ENCODE measurements at places on chromosomes 13 and 19.
A peak's percentile ranks its signal among the peaks of the same experiment; 100 is the strongest.

DNA sequence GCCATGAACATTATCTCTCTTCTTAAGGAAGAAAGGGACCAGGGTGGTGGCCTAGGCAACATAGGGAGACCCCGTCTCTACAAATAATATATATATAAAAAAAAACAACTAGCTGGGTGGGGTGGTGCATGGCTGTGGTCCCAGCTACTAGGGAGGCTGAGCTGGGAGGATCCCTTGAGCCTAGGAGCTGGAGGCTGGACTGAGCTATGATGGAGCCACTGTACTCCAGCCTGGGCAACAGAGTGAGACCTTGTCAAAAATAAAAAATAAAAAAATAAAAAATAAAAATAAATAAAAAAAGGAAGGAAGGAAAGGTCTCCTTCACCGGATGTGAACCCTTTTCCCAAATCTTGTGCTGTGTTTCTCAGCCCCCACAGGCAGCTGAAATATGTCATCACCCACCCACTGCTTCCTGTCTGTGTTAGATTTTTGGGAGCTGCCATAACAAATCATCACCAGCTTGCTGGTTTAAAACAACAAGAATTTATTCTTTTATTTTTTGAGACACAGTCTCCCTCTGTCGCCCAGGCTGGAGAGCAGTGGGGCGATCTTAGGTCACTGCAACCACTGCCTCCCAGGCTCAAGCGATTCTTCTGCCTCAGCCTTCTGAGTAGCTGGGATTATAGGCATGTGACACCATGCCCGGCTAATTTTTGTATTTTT, 9.5 kb upstream of the TSPAN16 start:
- peak; percentile 74 for DNase-seq

GRCh38 chr13:51134763-51135365, 23.8 kb upstream of the C13orf42 start:
- DNase-seq = no peak

DNA sequence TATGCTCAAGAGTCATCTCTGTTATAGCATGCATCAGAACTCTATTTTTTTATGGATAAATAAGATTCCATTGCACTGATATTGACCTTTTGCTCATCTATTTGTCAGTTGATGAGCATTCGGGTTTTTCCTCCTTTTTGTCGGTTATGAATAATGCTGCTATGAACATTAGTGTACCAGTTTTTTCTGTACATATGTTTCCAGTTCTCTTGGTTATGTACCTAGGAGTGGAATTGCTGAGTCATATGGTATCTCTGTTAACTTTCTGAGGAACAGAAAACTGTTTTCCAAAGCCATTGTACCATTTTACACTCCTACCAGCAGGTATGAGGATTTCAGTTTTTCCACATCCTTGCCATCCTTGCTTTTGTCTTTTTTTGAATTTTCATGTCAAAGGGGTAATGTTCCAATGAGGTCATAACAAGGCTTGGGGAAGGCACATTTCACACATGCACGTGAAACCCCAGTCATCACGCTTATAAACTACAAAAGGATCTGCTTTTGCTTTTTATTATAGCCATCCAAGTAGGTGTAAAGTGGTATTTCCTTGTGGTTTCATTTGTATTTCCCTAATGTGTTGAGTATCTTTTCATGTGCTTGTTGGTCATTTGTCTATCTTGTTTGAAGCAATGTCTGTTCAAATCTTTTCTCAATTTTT, 14.6 kb downstream of the KBTBD7 start:
- DNase-seq = peak; percentile 57

- DNase-seq = no peak
These were observed 23.3 kb downstream of the MIPEP start for GRCh38 chr13:23865906-23866305.

DNA sequence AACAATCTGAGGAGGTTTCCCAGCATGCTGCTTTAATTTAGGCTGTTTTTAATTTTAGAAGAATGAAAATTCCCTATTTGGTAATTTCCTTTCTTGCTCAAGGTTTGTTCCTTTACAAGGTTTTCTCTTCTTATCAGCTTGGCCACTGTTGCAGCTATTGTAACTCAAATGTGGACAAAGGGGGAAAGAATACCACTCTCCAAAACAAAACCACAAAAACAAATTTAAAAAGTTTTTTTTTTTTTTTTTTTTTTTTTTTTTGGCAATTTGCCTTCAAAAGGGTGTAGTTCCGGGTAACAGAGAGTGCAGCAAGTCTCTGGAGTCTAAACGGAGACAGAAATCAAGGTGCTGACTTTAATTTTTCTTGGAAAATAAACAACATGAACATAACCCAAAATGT, 306.4 kb upstream of the ARGLU1 start:
- no peak for DNase-seq

DNA sequence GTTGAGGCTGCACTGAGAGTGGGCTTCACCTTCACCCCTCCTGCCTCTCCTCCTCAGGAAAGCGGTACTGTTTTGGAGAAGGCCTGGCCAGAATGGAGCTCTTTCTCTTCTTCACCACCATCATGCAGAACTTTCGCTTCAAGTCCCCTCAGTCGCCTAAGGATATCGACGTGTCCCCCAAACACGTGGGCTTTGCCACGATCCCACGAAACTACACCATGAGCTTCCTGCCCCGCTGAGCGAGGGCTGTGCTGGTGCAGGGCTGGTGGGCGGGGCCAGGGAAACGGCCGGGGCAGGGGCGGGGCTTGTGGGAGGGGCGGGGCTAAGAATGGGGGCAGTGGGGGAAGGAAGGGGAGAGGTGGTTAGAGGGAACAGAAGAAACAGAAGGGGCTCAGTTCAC, 7.5 kb downstream of the CYP2A13 start:
- DNase-seq = no peak

DNA sequence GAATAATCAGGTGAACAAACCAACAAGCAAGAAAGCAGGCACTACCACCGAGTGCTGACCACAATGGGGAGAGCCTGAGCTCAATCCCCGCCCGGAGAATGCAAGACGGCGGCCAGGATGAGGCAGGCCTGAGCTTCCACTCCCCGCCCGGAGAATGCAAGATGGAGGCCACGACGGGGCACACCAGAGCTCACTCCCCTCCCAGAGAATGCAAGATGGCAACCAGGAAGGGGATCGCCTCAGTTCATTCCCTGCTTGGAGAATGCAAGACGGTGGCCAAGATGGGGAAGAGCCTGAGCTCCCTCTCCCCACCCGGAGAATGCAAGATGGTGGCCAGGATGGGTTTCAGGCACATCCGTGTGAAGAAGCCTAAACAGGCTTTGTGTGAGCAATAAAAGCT, 24.7 kb upstream of the MIER2 start:
- no peak for DNase-seq

DNA sequence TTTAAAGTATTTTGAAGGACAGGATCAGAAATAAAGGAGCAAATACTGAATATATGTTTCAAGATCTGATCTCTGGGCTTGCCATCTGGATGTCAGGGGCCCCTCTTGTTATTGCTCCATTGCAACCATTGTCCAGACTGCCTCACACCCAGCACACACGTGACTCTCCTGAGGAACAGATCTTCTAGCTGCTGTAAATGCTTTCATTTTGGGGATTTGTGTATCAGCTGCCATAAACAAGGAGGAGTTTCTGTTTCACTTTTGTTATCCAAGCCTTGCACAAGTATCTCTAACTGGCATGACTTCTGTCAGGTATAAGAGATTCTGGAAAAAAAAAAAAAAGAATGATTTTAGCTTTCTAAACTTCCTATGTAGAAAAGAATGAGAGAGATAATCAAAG, 1624.1 kb upstream of the PRR20A start:
- no peak for DNase-seq

- peak; percentile 43 for DNase-seq
These were observed 51.4 kb downstream of the UBL3 start for GRCh38 chr13:29799041-29799440.

DNA sequence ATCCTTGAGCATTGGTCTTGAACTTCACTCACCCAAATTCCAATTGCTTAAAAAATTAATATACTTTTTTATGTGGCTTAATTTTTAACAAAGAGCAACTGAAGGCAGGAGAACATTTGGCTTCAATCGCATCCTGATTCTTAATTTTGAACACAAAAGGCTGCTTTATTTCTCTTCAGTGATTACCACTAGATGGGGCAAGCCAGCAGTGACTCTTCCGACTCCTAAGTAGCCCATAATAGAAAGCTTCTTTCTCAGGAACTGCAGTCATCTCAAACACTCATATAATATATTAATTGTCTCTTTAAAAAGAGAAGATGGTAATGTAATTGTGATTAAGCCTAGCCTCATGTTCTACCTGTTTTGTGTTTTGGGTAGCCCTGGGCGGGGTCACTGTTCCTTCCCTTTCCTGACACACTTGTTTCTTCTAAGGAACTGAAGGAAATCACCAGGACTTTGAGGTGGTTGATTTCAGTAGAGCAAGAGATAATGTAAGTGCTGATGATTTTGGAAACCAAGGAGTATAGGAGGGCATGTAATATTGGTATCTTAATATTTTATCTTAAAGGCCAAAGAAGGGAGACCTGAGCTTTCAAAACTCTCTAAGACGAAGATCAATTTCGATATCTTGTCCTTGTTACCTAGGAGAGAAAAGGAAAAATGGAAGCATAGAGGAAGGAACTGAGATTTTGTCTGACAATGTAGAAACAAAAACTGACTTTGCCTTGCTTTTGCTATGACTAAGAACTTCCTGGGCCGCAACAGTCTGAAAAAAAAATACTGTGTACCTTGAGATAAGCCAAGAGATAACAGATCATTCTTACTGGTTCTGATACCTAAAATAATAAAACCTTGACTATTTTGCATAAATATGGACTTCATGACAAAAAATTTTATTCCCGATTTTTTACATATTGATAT, 73.1 kb downstream of the TNFSF13B start:
- peak; percentile 24 for DNase-seq

- no peak for DNase-seq
These were observed 308.8 kb upstream of the PCDH9 start for GRCh38 chr13:67538906-67539305.

- DNase-seq = no peak
These were observed 24.3 kb downstream of the CEBPA start for GRCh38 chr19:33278023-33278402.

GRCh38 chr19:54805665-54806515, 2.5 kb downstream of the KIR2DL4 start:
- DNase-seq = no peak

DNA sequence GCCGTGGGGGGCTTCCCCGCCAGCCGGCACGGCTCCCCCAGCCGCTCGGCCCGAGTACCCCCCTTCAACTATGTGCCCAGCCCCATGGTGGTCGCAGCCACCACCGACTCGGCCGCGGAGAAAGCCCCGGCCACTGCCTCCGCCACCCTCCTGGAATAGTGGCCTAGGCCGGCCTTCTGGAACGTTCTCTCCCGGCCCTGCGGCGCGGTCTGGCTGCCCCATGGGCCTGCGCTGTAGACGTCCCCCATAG, 9.0 kb downstream of the C19orf25 start:
- DNase-seq = no peak

DNA sequence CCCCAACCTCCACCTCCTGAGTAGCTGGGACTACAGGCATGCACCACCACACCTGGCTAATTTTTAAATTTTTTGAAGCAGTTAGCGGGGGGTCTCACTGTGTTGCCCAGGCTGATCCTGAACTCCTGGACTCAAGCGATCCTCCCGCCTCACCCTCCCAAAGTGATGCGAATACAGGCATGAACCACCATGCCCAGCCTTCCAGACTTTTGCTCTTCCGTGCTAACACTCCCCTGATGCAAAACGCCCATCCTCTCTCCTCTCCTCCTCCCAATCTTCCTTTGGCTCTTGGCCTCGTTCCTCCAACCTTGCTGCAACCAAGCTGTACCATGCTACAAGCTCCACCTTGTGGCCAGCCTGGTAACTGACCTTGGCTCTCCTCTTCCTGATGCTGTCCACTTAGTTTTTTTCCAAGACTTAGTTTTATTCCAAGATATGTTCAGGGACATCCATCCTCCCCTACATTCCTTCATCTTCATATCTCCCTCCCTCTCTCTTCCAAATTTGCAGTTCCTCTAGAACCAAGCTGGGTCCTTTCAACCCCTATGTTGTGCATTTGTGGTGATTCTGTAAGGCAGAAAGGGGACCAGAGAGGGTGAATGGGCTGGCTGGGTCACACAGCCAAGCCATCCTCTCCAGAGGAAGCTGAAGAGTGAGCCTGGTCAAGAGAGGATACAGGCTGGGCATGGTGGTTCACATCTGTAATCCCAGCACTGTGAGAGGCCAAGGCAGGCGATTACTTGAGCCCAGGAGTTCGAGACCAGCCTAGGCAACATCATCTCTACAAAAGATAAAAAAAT, 32.8 kb downstream of the TINCR start:
- DNase-seq = no peak

DNA sequence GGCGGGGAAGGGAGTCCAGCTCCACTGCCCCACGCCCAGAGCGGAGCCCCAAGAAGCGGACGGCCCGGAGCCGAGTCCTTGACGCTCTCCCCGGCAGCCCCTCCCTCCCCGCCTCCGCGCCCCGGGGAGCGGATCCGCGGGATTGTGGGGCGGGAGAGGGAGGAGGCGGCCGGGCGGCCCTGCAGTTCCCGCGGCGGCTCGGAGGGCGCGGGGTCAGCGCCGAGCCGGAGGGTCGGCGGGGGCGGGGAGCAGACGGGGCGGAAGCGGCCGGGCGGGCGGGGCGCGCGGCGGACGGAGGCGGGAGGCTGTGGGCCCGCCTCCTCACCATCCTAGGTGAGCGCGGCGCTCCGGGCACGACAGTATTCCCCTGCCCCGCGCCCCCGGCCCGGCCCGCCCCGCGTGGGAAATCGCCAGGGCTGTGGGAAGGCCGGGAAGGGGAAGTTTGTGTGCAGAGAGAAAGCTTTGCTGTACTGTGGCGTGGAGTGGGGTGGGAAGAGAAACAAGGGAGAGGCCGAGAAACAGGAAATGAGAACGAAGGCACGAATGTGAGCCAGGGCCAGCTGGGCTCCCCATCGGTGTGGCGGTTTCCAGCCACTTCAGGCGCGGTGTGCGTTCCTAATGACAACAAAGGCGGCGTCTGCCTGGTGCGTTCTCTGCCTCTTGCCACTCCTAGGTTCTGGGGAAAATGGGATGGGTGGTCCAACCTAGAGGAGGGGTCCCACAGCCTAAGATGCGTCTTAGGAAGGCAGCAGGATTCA, 1.3 kb upstream of the KLF12 start:
- DNase-seq = peak; percentile 83

DNA sequence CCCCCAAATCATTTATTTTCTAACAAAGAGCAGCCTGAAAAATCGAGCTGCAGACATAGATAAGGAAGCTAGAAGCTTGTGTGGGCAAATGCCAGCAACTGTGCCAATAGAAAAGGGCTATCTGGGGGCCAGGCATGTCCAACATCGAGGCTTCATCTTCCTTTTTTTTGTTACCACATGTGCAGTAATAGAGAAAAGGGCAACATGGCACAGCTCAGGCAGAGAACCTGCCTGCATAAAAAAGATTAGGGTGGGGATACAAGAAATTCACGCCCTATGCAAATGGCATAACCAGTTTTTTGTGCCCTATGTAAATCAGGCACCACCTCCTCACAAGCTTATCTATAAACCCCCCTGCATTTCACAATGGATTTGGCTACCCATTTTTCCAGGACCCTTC, 60.4 kb upstream of the ABCC4 start:
- DNase-seq = no peak

GRCh38 chr19:5822181-5822844, 17.2 kb downstream of the FUT6 start:
- DNase-seq = no peak

GRCh38 chr13:77036279-77036678, 9.3 kb upstream of the FBXL3 start:
- no peak for DNase-seq

- no peak for DNase-seq
These were observed 47.5 kb upstream of the GSX1 start for GRCh38 chr13:27744801-27745200.

Measured in EH (cell line).